ENCODE measurements at places on chromosomes 7 and 10.

DNA sequence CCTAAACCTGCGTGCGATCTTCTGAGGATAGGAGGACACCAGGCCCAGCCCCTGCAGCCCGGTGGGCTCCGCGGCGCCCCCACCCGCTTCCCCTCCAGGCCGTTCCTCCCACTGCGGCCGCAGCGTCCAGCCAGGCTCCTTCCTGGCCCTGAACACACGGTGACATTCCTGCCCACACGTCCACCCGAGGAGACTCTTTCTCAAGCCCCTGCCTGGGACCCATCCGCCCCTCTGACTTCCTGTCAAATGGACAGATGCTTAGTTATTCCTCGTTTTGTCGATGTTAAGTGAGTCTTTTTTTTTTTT is 32.4 kb upstream of the RNF32 start:
- no peak for DNase-seq

DNA sequence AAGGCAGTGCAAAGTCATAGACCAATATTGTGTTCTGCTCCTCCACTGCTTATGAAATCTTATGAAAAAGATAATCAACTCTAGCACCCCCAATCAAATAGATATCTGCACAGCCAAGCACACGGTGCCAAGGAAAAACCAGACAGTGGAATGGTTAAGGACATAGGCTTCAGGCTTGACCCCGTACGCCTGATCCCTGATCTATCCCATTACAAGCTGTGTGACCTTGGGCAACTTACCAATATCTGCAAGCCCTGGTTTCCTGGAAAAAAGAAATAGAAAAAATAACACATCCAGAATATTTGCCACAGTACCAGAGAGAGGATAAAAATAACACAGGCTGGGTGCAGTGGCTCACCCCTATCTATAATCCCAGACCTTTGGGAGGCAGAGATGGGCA is 56.9 kb downstream of the GRB10 start:
- DNase-seq, result no peak

DNA sequence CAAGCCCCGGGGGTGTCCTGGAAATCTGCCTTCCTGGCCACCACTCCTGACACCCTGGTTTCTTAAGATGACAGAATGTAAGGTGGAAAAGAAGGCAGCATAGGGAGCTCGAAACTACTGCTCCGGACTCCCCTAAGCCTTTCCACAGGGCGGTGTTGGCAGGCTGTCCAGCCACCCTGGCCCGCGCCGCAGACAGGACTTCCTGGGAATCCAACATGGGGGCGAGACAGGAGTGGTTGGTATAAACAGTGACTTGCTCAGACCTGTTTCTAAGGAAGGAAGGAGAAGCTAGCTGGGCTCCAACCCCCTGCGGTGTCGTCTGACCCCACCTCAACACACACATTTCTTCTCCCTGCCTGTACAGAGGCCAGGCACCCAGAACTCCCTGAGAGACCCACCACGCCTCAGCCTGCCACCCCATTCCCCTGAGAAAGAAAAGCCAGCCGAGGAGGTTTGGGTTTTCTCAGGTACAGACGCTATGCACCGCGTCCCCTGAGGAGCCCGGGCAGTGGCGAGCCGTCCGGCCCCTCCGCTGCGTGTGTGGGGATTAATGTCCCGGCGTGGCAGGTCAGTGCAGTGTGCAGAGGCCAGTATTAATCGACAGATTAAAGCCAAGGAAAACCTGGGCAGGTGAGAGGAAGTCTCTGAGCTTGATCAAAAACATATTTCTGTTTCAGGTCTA is 349.6 kb upstream of the MKI67 start:
- DNase-seq, result no peak

GRCh38 chr7:15854841-15855524 is 168.5 kb upstream of the MEOX2 start:
- no peak for DNase-seq

DNA sequence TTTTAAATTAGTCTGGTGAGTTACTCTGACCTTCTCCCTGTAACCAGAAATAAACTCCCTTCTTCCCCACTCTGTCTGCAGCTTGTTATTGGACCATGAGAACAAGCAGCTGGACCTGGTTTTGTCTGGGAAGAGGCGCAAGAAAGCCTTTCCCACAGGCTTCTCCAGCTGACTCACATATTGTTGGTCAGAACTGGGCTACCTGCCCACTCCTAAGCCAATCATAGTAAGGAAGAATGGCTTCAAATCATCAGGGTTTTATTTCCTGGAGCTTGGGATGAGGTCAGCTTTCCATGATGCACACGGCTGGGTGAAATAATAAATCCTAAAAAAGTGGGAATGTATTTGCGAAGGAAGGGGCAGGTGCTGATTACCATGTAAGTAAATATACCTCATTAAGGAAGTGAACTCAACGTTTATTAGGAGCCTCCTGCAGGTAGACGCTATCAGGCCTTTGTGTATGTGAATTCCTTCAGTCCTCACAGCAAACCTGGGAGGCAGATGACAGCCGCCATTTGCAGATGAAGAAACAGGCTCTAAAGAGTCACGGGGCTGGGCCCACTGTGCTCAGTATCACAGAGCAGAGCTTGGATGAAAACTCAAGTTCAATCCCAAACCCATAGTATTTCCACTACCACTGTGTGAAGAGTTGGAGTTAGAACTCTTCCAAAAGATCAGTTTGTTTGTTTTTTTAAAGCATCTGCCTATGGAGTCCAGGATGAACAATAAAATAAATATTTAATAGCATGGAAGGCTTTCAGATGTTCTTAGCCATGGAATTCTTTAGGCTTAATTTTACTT is 32.8 kb downstream of the IL15RA start:
- no peak for DNase-seq

GRCh38 chr7:124989911-124990310 is 60.3 kb upstream of the POT1 start:
- no peak for DNase-seq

DNA sequence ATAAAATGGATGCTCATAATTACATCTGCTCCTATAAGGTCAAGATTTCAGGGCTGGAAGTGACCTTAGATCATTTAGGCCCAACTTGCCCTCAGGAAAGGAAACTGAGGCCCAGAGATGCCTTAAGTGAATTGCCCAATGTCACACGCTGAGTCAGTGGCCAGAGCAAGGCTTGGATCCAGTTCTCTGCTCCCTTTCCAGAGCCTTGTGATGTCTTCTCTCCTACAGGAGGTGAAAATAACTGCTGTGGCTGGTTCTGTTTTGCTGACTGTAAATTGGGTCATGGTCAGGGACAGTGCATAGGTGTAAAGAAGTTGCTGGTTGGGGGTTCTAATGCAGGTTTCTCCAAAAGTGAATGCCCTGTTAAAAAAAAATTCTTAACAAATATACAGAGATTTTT is 91.3 kb downstream of the TCF7L2 start:
- no peak for DNase-seq

DNA sequence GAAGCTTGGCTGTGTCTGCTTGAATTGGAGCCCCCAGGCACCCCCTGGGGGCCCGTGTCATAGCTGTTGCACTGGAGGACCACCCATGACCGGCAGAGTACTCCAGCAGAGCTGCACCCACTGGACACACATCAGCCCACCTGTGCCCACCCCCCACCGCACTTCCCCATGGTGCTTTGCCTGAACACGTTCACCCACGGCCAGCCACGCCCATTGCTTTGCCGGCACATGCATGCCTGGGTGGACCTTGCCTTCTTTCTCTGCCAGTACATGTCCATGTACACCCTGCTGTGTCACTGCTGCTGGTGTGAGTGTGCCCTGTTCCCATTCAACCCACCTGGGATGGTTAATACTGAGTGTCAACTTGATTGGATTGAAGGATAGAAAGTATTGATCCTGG is 88.7 kb downstream of the SAMD9 start:
- DNase-seq, result no peak

DNA sequence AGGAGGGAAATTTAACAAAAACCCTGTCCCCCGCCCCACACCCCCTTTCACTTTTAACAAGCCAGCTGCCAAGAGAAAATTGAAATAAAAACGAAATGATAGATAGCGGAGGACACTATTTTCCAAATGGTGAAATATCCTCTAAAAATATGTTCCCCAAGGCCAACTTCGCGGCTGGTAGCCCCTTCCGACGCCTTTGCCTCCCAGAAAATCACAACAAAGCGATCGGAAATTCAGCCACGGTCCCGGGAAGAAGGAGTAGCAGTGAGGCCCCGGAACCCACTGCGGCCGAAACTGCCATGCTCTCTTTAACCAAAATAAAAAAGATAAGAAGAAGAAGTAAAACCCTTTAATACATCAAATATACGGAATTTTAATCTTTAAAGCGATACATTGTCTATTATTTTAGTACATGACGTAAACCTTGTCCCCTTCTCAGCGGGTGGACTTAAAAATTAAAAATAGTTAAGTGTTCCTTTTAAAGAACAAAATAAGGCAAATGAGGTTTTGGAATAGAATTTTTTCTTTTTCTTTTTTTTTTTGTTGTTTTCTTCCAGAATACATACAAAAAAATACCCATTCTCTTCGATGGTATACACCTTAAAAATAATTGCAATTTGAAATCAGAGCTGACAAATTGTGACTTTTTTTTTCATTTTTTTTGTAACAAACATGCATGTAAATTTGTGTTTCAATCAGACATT is 3.9 kb downstream of the ZNF503 start:
- DNase-seq, result no peak

DNA sequence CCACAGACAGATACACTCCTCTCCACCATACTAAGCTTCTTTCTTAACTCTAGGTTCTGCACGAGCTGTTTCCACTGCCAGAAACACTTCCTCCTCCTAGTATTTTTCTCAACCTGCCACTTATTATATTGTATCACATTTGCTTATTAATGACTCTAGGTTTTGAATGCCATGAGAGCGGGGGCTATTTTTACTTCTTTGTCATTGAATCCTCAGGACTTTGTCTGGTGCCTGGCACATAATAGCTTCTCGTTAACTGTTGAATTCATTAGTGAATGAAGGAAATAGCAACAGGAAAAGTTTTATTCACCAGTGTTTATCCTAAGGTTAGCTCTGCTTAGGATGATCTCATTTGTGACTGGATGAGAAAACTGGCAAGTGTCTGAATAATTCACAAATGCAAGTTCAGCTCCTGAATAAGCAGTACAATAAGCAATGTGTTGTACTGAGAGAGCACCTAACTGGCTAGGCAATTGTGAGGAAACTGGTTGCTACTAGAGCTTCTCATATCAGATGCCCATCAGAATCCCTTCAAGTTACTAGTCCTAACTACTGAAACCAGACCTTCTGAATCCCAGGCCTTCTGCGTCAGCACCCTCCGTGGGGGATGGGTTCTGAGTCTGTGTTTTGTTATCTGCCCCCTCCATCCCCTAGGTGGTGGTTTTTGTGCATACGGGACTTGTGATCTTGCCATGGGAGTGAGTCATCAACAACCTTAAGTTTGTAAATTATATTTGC is 92.7 kb downstream of the LSMEM1 start:
- DNase-seq, result no peak

GRCh38 chr10:93300288-93300917 is 181.7 kb downstream of the MYOF start:
- no peak for DNase-seq

GRCh38 chr7:101108961-101109360 is 17.9 kb upstream of the SERPINE1 start:
- no peak for DNase-seq

DNA sequence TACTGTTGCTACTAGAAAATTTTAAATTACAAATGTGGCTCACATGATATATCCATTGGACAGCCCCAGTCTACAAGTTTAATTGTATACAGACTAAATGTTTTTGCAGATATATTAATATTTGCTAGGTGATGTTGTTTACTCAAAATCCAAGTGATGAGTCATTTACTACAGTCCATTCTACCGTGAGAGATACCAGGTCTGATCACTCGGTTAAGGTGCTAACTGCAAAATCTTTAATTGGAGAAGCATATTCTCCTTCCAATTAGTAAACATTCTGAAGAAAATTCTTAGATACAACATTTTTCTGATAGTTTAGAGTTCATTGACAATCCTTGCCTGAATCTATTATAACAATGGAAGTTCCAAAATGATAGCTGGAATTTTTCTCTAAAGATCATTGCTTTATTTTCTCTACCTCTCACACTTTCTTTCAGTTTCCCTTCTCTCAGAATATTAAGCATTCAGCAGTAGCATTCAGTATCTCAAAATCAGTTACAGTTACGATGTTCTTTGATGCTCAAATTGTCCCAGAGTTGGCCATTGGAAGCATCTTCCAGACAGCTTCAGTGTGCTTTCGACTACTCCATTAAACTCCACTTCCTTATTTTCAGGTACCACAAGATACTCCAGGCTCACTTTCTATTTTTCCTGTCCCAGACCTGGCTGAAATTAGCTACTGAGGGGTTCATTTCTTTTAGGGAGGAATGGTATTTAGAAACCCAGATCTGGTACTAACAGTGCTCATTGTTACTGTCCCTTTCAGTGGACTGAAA is 2.3 kb downstream of the ABCB1 start:
- no peak for DNase-seq

DNA sequence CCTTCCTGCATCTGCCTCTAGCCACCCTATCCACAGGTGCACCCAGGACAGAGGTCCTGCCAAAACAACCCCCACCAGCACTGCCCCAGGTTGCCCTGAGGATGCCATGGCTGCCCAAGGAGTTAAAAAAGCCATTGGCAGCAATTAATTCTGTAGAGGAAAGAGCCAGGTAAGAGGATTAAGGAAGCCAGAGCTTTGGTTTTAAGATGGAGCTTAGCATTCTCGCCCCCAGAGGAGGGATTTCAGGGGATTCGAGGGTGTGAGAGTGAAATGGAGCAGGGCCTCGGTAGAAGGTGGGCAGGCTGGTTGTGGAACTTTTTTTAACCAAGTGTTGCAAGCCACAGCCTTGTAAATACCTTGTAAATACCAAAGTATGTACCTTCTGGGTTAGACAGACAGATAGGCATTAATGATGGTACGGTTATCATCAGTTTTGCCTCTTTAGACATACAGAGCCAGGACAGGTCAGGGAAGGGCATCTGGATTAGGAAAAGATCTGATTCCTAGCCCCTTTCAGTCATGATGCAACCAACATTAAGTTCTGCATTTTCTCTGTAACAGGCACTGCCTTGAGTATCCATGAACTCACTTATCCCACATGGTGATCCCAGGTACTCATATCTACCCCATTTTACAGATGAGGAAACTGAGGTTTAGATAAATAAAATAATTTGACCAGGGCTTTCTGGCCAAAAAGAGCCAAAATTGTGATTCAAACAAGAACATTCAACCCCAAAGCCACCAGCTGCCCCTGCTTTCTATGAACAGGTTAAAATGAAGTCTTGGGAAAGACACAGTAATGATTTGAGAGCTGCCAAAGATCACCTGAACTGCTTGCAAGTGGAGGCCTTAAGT is 120.7 kb upstream of the PPIF start:
- DNase-seq, result no peak

GRCh38 chr7:104643587-104644217 is 315.3 kb downstream of the LHFPL3 start:
- DNase-seq, result no peak

DNA sequence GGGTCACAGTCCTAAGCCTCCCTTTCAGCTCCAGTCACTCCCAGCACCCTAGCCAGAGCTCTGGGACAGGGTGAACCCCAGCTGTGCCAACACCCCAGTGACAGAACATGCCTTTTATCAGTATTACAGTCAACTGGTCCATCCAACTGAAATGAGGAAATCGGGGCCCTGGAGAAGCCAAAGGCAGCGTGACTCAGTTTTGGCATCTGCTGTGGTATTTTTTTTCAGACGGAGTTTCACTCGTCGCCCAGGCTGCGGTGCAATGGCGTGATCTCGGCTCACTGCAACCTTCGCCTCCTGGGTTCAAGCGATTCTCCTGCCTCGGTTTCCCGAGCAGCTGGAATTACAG is 3.4 kb upstream of the CLDN15 start:
- DNase-seq, result no peak

GRCh38 chr7:34277016-34277802 is 371.9 kb downstream of the BMPER start:
- DNase-seq, result no peak

GRCh38 chr10:98425511-98426352 is 10.8 kb upstream of the PYROXD2 start:
- no peak for DNase-seq

- DNase-seq, result no peak
Observed at GRCh38 chr10:103643381-103643780, 149.9 kb downstream of the NEURL1 start.
